IMR-90 (cell line): ENCODE measurements at places on chromosomes 1 and 21.

- H3K4me1 ChIP-seq: peaks cover 15% of the 10 kb centered on the region
- no peak for DNase-seq
- no peak overlapping the region for H3K27ac ChIP-seq
- no peaks in the 10 kb centered on the region for H3K27me3 ChIP-seq
Measured at GRCh38 chr1:15943328-15943991, 32.4 kb downstream of the ZBTB17 start.

- H3K4me1 ChIP-seq: peaks cover 20% of the 10 kb centered on the region
- DNase-seq: peak; percentile 90
- H3K27ac ChIP-seq: no peak overlapping the region
- no peaks in the 10 kb centered on the region for H3K36me3 ChIP-seq
- H3K27me3 ChIP-seq: no peaks in the 10 kb centered on the region
- no peak overlapping the region for H3K4me3 ChIP-seq
Measured at GRCh38 chr1:84379138-84379916, 19.0 kb upstream of the DNASE2B start.

DNA sequence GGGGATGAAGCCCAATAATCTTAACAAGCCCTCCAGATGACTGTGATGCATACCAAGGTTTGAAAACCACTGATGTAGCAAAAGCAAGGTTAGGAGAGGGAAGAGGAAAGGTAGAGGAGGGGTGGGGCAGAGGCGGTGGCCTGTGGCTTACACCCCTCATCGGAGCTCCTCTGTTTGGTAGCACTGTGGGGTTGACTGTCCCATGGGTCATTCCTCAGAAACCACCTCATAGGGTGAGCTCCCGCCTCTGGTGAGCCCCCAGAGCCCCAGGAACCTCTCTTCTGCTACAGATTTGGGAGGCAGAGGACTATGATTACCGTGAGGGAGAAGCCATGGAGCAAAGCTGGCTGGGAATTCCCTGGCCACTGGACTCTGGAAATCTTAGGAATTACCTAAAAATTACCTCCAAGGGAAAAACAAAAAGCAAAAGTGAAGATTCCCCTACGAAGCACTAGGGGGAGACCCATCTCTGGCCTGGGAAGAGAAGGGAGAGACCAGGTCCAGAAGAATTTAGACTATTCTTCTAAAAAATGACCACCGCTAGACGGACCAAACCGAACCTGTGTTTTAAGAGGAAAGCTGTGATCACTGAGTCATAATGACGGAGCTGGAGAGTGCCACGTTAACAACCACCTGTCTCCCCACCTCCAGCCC, 1.5 kb upstream of the RASSF5 start:
- DNase-seq: peak; percentile 54
- peaks cover 27% of the 10 kb centered on the region for H3K4me1 ChIP-seq

DNA sequence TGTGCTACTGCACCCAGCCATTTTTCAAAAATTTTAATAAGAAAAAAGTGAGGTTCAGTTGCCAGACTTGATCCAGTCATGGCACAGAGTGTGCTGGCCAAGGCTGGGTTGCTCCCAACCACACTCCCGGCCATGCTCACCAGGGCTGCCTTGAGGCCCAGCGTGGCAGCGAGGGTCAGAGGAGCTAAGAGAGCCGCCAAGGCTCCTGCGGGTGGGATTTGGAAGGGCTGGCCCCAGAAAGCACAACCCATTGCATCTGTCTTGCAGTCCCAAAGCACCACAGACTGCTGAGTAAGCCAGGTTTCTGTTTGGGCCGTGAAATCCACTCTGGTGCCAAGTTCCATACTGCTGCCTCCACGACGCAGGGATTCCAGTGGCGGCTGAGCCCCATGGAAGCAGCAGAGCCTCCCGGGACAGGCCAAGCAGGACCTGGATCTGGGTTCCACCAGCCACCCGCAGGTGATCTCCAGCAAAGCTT, 22.6 kb downstream of the ZBTB17 start:
- peaks cover 55% of the 10 kb centered on the region for H3K4me1 ChIP-seq
- H3K27me3 ChIP-seq: no peaks in the 10 kb centered on the region
- H3K27ac ChIP-seq: peak overlapping the region; percentile 91
- no peak overlapping the region for H3K4me3 ChIP-seq
- DNase-seq: peak; percentile 35
- peaks cover 5% of the 10 kb centered on the region for H3K36me3 ChIP-seq

DNA sequence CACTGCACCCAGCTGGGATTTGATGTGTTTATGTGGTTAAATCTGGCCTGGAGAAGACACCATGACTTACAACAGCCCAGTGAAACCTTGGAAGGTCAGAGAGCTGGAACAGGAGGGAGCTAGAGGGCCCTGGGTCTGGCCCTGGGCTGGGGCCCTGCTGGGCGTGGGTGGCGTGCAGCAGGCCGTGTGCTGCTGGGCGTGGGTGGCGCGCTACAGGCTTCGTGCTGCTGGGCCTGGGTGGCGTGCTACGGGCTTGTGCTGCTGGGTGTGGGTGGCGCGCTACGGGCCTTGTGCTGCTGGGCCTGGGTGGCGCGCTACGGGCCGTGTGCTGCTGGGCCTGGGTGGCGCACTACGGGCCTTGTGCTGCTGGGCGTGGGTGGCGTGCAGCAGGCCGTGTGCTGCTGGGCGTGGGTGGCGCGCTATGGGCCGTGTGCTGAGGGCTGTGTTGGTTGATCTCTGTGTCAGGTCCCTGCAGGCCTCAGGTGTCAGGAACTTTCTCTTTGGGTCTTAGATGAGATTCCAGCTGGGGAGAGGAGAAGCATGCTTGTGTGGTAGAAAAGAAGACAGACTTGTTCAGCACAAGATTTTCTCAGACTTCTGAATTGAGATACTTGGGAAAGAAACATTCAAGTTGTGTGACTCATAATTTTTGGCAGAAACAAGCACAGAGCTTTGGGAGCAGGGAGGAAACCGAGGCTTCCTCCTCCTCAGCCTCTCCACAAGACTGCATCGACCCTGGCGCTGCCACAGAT, 66.0 kb downstream of the COL18A1 start:
- peaks cover 32% of the 10 kb centered on the region for H3K4me1 ChIP-seq
- peaks cover 29% of the 10 kb centered on the region for H3K36me3 ChIP-seq
- H3K4me3 ChIP-seq: no peak overlapping the region
- peak; percentile 93 for DNase-seq
- H3K27me3 ChIP-seq: no peaks in the 10 kb centered on the region

GRCh38 chr1:70317087-70317486, 37.4 kb downstream of the ANKRD13C start:
- no peak for DNase-seq
- H3K27ac ChIP-seq: no peak overlapping the region
- no peaks in the 10 kb centered on the region for H3K27me3 ChIP-seq
- peaks cover 4% of the 10 kb centered on the region; the same call in 1 of the 2 replicates for H3K4me1 ChIP-seq

DNA sequence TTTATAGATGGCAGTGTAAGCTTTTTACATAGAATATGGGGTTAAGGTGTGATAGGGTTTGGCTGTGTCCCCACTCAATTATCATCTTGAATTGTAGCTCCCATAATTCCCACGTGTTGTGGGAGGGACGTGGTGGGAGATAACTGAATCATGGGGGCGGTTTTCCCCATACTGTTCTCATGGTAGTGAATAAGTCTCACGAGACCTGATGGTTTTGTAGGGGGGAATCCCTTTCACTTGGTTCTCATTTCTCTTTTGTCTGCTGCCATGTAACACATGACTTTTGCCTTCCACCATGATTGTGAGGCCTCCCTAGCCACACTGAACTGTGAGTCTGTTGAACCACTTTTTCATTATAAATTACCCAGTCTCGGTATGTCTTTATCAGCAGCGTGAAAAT, 290.3 kb upstream of the B3GALT2 start:
- H3K4me3 ChIP-seq: no peak overlapping the region
- no peak overlapping the region for H3K27ac ChIP-seq
- DNase-seq: no peak
- H3K27me3 ChIP-seq: no peaks in the 10 kb centered on the region

GRCh38 chr1:71081697-71082080, 854 bp upstream of the ZRANB2 start:
- H3K27ac ChIP-seq: no peak overlapping the region
- H3K36me3 ChIP-seq: peaks cover 4% of the 10 kb centered on the region
- DNase-seq: no peak
- H3K4me1 ChIP-seq: peaks cover 6% of the 10 kb centered on the region
- H3K27me3 ChIP-seq: no peaks in the 10 kb centered on the region

DNA sequence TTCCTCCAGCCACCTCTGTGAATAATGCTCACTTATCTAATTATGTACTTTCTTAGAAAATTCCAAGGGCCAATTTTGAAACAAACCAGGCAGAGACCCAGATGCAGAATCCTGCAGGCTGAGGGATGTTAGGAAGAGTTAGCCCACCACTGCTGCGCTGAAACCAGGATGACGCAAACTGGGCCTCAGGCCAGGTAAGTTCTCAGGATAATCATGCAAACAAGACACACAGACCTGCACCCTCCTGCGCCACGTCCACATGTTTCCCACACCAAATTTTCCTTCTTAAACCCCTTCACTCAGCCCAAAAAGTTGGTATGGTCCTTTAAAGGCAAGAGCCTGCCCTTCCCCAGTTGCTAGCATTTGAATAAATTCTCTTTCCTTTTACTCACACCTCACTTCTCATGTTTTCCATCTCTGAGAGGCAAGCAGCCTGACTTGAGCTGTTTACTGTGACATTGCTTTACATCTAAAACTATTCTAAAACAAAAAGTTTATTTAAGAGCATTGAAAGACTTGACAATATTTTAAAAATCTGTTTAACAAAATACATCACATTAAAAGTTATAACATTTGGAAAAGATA, 887.1 kb downstream of the LRRIQ3 start:
- H3K4me1 ChIP-seq: no peaks in the 10 kb centered on the region
- H3K36me3 ChIP-seq: no peaks in the 10 kb centered on the region
- no peak for DNase-seq
- H3K27me3 ChIP-seq: no peaks in the 10 kb centered on the region

DNA sequence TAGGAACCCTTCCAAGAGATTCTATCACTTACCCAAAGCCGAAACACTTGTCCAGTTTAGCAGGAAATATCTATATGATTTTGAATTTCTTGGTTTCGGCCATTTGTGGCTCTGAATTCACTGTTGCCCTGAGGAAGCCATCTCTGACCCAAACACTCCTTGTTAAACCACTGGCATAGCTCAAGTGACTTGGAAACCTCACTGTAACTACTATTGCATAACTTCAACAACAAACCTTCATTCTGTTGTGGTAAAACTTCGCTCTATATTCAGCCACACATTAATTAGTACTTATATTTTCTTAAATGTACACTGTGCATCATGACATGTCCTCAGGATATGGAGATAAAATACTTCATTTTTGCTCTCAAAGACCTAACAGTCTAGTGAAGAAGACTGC, 63.2 kb downstream of the ST6GALNAC3 start:
- H3K27ac ChIP-seq: no peak overlapping the region
- H3K4me3 ChIP-seq: no peak overlapping the region
- no peaks in the 10 kb centered on the region for H3K36me3 ChIP-seq
- H3K4me1 ChIP-seq: no peaks in the 10 kb centered on the region
- no peaks in the 10 kb centered on the region for H3K27me3 ChIP-seq

- H3K27ac ChIP-seq: no peak overlapping the region
- no peak overlapping the region for H3K4me3 ChIP-seq
- H3K36me3 ChIP-seq: peaks cover 16% of the 10 kb centered on the region
- peaks cover 16% of the 10 kb centered on the region for H3K4me1 ChIP-seq
- no peaks in the 10 kb centered on the region for H3K27me3 ChIP-seq
- peak; percentile 61 for DNase-seq
Measured at GRCh38 chr1:227778401-227778947, 37.0 kb upstream of the PRSS38 start.

DNA sequence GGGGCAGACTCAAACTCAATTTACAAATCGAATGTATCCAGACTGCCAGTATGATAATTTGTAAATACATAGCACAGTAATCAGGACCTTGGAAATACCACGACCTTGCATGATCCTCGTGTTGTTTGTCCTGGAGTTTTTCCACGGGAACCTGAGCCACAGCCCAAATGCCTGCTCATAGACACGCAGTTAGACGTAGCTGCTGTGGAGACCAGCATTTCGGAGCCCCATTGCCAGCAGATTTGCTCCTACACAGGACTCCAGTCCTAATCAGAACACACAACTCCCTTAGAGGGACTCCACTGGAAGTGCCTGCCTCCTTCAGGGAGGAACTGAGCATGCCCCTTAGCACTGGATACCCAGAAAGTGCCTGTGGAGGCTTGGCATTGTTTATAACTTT, 163.2 kb downstream of the GALNT2 start:
- DNase-seq: no peak
- no peaks in the 10 kb centered on the region for H3K27me3 ChIP-seq
- H3K36me3 ChIP-seq: 0 out of 2 replicates have a peak, but pooled peaks cover under 1% of the 10 kb centered on the region
- H3K4me3 ChIP-seq: no peak overlapping the region

DNA sequence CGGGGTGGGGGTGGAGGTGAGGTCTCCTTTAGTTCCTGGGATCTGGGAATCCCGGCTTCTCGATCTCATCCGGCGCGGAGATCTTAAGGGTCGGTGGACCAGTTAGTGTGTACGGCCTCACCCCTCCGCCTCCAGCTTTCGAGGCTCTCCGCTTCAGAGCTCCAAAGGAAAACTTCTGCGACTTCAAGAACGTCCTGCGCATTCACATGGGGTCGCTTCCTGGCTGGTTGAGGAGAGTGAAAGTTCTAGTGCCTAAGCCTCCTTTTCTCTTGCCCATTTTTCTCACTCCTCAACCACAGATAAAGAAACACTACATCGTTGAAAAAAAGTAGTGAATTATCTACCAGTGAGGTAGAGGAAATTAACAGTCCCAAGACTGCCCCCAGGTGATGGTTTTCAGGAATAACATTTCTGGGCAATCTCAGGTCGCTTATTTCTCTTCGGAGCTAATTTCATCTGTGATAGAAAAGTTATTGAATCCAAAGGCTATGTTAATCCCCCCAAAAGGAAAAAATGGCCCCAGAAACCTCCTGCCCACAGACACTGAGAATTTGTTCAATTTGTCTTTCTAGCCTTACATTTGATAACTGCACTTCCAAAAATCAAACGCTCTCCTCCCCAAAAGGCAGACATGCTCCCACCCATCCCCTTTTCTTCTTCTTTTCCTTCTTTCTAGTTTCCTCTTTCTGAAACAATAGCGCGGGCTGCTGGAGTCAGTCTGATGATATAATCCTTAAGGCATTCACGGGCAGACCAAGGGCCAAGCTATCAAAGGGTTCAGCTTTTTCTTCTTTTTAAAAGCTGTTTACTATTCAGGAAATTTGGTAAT, 20.6 kb upstream of the TBX15 start:
- no peak overlapping the region for H3K27ac ChIP-seq
- peak overlapping the region; percentile 29 for H3K4me3 ChIP-seq
- no peaks in the 10 kb centered on the region for H3K36me3 ChIP-seq
- peaks cover 58% of the 10 kb centered on the region for H3K27me3 ChIP-seq
- H3K4me1 ChIP-seq: no peaks in the 10 kb centered on the region; the same call in 1 of the 2 replicates
